ENCODE measurements at places on chromosomes 12 and 14.

DNA sequence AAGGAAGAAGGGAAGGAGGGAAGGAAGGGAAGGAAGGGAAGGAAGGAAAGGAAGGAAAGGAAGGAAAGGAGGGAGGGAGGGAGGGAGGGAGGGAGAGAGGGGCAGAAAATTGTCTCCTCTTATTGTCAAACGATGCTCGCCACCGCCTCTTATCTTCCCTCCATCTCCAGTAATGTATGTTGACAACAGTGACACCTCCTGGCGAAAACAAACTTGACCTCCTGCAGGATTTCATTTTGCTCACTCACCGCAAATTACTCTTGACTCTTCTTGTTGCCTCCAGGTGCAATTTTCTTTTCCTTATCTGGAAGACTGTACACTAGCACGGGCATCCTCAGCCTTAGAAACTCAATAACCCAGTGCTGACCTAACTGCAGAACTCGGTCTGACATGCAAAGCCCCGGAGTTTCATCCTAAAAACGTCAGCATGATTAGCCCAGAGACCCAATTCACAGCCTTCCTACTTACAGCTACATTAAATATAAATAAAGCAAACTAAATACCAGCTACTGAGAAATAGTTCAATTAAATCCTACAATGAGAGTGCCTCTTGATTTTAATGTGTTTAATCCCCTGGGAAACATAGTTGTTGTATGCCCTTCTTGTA lies 512.4 kb upstream of the TMPO start:
- peak; percentile 72 for DNase-seq

- DNase-seq = no peak
Measured at GRCh38 chr12:99392091-99392850, 255.3 kb upstream of the GARIN6 start.

DNA sequence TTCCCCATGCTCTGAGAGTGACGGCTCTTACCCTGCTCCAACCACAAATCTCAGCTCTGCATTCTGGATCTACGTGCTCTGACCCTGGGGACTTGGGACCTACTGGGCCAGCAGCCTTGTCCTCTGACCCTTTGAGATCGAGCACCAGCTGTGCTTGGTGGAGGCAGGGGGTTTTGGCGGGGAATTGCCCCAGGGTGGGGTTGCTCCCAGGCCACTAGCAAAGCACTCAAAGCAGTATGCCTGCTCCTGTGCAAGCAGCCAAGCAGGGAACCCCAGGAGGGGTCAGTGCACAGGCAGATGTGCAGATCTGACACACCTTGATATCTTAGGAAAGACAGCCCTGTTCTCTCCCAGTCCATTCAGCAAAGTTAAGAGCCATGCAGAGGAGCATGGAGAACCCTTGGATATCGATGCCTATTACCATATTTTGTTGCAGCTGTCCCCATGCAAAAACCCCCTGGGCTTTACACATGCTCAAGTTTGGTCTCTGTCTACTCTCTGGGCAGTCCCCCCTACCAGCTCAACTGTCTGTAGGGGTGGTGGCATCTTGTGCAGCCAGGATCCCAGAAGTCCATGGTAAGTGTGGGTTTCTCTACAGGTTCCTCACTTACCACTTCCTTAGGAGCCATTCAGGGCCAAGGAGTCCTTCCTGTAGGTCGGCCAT lies 319.0 kb downstream of the TMTC2 start:
- DNase-seq = no peak

- no peak for DNase-seq
Measured at GRCh38 chr12:75816897-75817296, 214.7 kb downstream of the PHLDA1 start.

GRCh38 chr12:19093218-19093617 lies 36.3 kb upstream of the PLEKHA5 start:
- DNase-seq = no peak

DNA sequence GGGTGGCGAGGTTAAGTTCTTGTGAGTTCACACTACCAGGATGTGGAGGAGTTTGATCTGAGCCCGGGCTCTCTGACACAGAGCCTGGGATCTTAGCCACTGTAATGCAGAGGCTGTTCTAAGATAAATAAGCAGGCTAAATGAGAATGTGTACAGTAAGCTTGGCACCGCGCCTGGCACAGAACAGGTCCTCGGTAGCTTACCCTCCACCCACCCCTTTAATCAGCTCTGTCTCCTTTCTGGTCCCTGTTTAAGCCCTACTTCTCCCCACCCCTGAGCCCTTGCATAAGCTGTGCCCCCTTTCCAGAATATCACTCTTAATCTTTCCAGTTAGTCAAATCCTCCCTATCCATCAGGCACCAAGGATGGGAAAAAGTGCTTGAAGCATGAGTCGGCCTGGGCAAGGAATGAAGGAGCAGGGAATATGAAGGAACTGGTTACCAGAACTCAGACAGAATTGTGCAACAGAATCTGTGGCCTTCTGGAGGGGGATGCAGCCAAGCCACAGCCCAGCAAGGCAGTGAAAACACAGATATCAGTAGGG lies 32.8 kb upstream of the CMKLR1 start:
- no peak for DNase-seq

GRCh38 chr14:85293612-85294234 lies 236.2 kb upstream of the FLRT2 start:
- DNase-seq = no peak

DNA sequence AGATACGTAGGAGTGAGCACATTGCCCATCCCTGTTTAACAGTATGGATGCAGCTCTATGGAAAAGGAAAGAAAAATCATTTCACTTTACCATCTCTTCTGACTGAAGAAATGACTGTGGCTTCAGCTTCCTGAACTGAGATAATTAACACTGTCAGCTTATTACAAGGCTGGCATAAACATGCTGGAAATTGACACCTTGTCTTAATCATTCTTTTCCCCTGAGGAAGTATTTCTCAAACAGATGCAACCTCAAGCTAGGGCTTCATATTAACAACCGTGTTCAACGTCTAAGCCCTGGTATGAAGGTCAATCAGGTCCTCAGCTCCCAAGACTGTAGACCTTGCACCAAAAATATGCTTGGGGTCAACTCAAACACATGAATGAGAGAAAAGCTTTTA lies 25.0 kb downstream of the RERG start:
- no peak for DNase-seq

DNA sequence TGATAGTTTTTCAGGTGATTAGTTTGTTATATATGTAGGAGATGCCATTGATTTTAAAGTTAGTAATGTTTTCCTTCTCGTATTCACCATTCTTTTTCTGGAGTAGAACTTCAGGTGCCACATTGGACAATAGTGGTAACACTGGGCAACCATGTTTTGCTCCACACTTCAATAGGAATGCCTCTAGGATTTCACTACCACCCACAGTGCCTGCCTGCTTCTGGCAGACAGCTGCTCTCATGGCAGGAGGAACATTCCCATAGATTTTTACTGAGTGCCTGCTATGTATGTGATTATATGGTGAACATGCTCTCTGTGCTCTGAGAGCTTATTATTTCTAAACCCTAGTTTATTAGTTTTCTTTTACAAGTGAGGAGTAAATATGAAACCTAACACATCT lies 53.7 kb downstream of the GCH1 start:
- no peak for DNase-seq

GRCh38 chr14:29089849-29090248 lies 323.3 kb downstream of the FOXG1 start:
- DNase-seq = no peak

- no peak for DNase-seq
Measured at GRCh38 chr14:61698206-61698980, 3.1 kb downstream of the HIF1A start.

- no peak for DNase-seq
Measured at GRCh38 chr12:81141217-81141616, 63.3 kb downstream of the ACSS3 start.

- no peak for DNase-seq
Measured at GRCh38 chr12:93025145-93026103, 96.3 kb upstream of the EEA1 start.

GRCh38 chr14:21526672-21527317 lies 649 bp upstream of the SALL2 start:
- DNase-seq = peak; percentile 71

GRCh38 chr14:85415015-85415712 lies 114.8 kb upstream of the FLRT2 start:
- no peak for DNase-seq

GRCh38 chr14:95518045-95518751 lies 1.7 kb upstream of the SYNE3 start:
- no peak for DNase-seq

DNA sequence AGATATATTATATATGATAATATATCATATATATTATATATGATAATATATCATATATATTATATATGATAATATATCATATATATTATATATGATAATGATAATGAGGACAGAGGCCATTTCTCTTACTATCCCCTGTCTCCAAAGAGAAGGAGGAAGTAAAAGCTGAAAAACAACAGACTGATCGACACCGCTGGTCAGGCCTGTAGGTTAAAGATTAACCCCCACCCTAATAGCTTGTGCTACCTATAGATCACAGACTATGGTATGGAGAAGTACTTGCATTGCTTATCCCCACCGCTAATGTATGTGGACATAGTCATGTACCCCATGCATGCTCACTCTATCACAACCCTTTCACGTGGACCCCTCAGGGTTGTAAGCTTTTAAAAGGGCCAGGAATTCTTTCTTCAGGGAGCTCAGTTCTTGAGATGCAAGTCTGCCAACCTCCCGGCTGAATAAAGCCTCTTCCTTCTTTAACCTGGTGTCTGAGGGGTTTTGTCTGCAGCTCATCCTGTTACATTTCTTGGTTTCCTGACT lies 786.1 kb upstream of the TMEM132C start:
- DNase-seq = no peak

- DNase-seq = no peak
Measured at GRCh38 chr12:15336768-15337553, 14.7 kb downstream of the PTPRO start.

DNA sequence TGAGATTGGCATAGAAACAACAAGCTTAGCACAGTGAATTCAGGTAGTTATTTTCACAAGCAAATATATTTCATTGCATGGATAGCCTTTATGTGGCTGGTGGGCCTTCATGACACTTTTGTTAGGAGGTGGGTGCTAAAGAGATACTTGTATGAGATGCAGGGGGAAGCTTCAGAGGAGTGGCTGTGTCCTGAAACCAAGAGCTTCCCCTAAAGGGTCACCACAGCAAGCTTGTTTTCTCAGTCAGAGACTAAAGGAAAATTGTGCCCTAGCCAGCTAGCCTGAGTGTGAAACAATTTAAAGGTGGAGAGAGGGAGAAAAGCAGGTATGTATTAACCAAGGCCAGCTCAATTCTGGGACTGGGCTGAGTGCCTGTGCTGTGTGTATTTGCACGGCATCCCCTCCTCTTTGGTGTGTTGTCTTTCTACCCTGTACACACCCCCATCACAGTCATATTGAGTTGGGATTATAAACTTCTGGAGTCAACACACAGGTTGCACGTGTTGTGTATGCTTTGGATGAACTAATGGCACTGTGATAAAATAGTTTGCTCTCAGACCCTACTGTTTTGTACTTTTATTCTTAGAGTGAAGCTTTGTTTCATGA lies 79.2 kb downstream of the RASSF8 start:
- no peak for DNase-seq

- no peak for DNase-seq
Measured at GRCh38 chr12:89882792-89883191, 174.2 kb upstream of the ATP2B1 start.

DNA sequence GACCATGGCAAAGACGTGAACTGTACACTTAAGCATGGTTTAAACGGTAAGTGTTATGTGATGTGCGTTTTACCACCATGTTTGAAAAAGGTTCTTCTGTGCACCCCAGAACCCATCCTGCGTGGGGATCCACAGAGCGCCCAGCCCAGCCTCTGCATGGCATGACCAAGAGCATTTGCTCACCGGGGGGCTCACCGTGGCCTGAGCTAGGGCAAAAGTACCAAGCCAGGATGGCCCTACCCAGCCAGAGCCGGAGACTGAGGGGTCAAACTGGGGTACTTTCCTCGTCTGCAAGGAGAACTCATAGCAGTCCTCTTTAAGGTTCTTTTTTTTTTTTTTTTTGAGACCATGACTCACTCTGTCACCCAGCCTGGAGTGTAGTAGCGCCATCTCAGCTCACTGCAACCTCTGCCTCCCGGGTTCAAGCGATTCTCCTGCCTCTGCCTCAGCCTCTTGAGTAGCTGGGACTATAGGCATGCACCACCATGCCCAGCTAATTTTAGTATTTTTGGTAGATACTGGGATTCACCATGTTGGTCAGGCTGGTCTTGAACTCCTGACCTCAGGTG lies 16.4 kb upstream of the ANKRD9 start:
- DNase-seq = no peak

- peak; percentile 50 for DNase-seq
Measured at GRCh38 chr14:58634406-58635090, 3.2 kb upstream of the DACT1 start.

DNA sequence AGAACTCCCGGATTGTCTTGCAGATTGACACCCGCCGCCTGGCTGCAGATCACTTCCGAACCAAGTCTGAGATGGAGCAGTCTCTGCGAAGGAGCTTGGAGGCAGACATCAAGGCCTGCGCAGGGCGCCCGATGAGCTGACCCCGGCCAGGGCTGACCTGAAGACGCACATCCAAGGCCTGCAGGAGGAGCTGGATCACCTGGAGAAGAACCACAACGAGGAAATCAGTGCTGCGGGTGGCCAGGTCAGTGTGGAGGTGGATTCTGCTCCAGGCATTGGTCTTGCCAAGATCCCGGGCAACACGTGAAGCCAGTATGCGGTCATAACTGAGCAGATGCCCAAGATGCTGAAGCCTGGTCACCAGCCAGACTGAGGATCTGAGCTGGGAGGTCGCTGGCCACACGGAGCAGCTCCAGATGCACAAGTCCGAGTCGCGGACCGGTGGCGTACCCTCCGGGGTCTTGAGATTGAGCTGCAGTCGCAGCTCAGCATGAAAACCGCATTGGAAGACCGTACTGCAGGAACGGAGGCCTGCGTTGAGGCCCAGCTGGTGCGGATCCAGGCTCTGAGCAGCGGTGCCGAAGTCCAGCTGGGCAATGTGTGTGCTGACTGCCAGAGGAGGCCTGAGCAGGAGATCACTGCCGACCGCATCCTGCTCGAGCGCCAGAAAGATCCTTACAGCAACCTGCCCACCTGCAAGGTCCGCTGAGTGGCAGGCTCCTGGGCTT lies 12.4 kb upstream of the A2M start:
- DNase-seq = no peak

- no peak for DNase-seq
Measured at GRCh38 chr12:116431677-116432300, 127.4 kb upstream of the MAP1LC3B2 start.

DNA sequence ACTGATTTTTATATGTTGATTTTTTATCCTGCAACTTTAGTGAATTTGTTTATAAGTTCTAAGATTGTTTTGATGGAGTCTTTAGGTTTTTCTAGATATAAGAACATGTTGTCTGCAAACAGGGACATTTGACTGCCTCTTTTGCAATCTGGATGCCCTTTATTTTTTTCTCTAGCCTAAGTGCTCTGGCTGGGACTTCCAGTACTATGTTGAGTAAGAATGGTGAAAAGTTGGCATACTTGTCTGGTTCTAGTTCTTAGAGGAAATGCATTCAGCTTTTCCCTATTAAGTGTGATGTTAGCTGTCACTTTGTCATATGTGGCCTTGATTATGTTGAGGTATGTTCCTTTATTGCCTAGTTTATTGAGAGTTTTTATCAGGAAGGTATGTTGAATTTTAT lies 68.1 kb downstream of the ERC1 start:
- DNase-seq = no peak

GRCh38 chr14:98374136-98374535 lies 897.9 kb downstream of the BCL11B start:
- DNase-seq = no peak

- no peak for DNase-seq
Measured at GRCh38 chr14:78690836-78691235, 520.7 kb downstream of the NRXN3 start.
